Activated T-cell treated with anti-CD3 and anti-CD28 coated beads, Interleukin-2, amount 50 U/mL, for 48 hours (primary cell): ENCODE measurements at places on chromosomes 2 and 18.
A peak's percentile ranks its signal among the peaks of the same experiment; 100 is the strongest.

DNA sequence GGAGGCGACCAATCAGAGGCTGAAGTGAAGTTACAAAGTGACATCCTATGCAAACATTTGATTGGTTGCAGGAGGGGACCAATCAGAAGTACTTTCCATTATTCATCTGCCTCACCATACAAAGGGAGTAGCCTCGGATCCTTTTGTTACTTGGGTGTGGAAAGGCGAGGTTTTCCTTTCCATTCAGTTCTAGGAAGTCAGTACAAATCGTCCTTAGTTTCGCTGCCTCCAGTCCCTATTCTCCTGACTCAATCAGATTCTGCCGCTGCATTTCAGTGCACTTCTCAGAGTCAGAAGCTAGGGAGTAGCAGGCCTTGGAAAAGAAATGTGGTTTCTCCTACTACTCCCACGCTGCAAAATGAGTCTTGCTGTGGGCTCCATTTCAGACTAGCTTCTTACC is 149.4 kb downstream of the DTNA start:
- DNase-seq = no peak

- DNase-seq = no peak
Observed at GRCh38 chr2:33694904-33695303, 95.8 kb upstream of the FAM98A start.

GRCh38 chr18:44579745-44580144 is 100.9 kb upstream of the SETBP1 start:
- DNase-seq = no peak

GRCh38 chr18:5630900-5631413 is 87.2 kb upstream of the EPB41L3 start:
- DNase-seq = no peak

DNA sequence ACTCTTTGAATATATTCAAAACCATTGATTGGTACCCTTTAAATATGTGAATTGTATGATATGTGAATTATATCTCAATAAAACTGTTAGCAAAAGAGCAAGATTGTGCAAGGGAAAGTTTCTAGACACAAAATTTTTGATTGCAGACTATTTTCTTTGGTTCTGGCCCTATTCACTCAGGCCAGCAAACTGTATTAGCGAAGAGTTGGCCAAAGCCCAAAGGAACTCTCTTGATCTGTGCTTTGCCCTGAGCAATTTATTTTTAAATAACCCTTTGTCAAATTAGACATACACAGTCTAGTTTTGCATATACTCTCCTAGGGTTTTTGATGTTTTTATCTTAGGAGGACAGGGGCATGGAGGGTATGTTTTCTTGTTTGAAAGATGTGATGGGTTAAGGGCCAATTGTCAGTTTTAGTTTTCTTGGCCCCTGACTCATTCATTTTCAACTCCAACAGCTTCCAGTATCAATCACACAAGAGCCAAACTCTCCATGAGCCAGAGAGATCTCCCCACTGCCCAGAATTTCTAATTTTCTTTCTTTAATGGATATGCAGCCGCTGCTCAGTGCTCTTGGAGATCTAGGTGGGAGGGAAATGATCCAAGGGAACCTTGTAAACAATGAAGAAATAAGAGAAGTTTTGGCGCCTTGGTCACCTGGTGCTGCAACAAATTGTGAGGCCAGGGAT is 231.5 kb downstream of the SRBD1 start:
- no peak for DNase-seq

- peak; percentile 70 for DNase-seq
Observed at GRCh38 chr2:25286025-25286400, 55.7 kb downstream of the DNMT3A start.

DNA sequence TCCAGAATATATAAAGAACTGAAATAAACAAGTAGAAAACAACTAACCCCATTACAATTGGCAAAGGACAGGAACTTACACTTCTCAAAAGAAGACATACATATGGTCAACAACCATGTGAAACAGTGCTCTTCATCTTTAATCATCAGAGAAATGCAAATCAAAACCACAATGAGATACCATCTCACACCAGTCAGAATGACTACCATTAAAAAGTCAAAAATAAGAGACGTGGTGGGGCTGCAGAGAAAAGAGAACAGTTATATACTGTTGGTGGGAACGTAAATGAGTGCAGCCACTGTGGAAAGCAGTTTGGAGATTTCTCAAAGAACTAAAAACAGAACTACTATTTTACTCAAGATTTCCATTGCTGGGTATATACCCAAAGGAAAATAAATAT is 1696.3 kb upstream of the TMEFF2 start:
- DNase-seq = no peak

GRCh38 chr2:234273887-234274584 is 222.8 kb downstream of the ARL4C start:
- DNase-seq = peak; percentile 58

GRCh38 chr2:154518872-154519271 is 179.6 kb upstream of the KCNJ3 start:
- no peak for DNase-seq

DNA sequence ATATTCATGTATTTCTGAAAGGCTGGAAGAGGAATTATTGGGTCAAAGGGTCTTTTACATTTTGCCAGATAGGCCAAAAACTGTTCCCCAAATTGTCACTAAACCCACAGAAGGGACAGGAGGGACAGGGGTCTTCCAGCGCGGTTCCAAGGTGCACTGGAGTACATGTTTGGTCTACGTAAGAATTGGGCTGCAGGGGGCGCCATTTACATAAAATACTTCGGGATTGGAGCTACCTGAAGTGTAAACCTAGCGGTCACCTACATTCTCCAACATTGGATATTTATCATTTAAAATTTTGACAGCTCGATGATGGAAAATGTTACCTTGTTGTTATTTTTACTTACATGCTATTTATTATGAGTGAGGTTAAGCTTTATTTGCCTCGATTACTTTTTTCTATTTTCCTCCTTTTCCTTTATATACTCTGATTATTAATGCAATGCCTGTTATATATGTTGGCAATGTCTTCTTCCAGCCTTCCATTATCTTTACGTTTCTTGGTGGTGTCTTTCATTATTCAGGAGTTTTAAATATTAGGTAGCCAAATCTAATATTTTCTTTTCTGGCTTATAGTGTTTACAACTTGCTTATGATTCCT is 43.0 kb upstream of the RAB6C start:
- DNase-seq = peak; percentile 69

- no peak for DNase-seq
Observed at GRCh38 chr2:32697156-32697555, 69.3 kb downstream of the TTC27 start.

GRCh38 chr18:61569176-61569892 is 236.1 kb downstream of the CDH20 start:
- DNase-seq = no peak

GRCh38 chr2:43368483-43369385 is 142.3 kb upstream of the ZFP36L2 start:
- DNase-seq = no peak

DNA sequence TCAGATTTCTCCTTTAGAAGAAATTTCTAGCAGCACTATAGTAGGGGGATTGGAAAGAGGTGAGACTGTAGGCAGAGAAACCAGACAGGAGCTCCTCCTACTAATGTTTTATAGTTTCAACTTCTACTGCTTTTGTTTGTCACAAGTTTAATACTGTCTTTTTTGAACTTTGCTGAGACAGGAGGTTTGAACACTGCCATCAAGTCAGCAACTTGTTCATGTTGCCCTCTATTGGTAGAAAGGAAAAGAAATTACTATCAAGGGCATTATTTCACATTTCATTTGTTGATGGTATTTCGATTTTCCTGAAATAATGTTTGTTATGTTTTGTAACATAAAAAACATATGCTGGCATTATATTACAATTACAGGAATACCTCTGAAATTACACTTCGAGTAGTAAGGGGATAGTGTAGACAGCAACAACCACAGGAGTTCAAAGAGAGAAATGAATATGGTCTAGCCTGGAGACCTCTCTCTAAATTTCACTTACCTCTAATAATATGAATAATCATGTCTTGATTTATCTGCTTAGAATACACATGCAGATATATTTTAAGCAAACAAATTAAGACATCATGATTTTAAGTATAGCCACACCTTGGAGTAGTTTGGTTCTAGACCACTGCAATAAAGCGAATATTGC is 12.4 kb upstream of the CCDC88A start:
- no peak for DNase-seq

DNA sequence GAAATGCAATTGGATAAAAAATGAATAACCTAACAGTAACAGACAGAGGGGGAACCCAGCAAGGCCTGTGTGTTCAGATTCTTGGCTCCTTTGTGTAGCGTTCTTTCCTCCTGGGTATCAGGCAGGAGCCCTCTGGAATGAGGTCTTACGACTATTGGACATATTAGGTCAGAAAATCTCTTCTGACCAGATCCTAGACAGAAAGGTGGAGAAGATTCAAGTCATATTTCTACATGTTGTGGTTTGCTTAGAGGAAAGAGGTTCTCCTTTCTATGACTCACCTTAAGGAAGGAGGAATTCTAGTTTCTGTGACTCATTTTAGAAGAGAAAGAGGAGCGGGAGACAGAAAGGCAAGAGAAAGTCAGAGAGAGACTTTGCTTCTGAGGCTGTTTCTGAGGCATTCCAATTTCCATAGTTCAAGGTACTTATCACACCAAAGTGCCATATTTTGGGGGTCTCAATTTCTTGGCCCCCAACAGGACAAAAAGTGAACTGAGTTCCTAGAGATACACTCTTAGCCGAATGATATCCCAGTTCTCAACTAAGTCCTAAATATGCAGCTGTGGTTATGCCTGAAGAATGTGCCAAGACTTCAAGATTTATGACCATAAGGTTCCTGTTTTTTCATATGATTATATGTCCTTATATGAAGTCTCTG is 618.6 kb downstream of the ZEB2 start:
- DNase-seq = no peak

GRCh38 chr2:195984923-195985726 is 83.5 kb downstream of the DNAH7 start:
- DNase-seq = no peak

GRCh38 chr2:8956774-8957173 is 46.7 kb downstream of the MBOAT2 start:
- DNase-seq = no peak

GRCh38 chr2:216736326-216736725 is 41.0 kb upstream of the IGFBP5 start:
- DNase-seq = no peak

DNA sequence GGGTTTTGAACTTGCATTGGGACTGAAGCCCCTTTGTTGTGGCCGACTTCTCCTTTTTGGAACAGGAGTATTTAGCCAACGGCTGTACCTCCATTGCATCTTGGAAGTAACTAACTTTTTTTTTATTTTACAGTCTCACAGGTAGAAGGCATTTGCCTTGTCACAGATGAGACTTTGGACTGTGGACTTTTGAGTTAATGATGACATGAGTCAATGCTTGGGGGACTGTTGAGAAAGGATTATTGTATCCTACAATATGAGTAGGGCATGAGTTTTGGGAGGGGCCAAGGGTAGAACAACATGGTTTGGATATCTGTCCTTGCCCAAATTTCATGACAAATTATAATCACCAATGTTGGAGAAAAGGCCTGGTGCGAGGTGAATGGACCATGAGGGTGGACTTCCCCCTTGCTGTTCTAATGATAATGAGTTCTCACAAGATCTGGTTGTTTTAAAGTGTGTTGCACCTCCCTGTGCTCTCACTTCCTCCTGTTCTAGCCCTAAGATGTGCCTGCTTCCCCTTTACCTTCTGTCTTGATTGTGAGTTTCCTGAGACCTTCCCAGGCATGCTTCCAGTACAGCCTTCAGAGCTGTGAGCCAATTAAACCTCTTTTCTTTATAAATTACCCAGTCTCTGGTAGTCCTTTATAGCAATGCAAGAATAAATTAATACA is 1269.4 kb upstream of the CHAC2 start:
- no peak for DNase-seq

DNA sequence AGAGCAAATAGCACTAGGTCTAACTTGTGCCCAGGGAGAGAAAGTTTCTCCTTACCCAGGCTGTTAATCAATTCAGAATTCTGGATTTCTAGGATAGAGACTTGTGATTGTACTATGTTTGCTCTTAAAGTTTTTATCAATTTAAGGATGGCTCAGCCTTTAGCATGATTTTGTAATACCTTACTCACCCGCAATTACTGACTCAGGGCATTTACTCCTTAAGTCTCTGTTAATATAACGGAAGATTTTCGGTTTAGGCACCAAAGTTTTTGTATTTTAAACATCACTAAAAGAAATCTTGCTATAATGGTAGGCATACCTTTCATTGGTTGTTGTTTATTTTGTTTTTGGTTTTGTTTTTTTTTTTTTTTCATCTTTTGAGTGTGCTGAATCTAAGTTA is 358.2 kb downstream of the RBM43 start:
- no peak for DNase-seq

GRCh38 chr2:187874786-187875185 is 320.6 kb upstream of the TFPI start:
- DNase-seq = no peak

GRCh38 chr2:133661392-133661791 is 93.1 kb upstream of the NCKAP5 start:
- no peak for DNase-seq

GRCh38 chr2:161388146-161388779 is 27.8 kb upstream of the TBR1 start:
- DNase-seq = no peak

DNA sequence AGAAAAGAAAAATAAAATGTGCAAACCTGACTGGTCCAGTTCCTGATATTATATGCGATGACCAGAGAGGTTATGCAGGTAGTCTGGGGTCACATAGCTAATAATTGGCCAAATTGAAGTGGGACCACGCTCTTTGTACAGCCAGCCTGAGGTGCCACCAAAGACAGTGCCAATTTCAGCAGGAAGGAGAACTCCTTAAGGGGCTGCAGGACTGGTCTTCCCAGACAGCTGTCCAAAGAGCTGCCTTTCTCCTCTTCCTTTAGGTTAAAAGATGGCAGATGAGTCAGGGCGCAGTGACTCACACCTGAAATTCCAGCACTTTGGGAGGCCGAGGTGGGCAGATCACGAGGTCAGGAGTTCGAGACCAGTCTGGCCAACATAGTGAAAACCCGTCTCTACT is 95.5 kb downstream of the ACKR3 start:
- DNase-seq = no peak

DNA sequence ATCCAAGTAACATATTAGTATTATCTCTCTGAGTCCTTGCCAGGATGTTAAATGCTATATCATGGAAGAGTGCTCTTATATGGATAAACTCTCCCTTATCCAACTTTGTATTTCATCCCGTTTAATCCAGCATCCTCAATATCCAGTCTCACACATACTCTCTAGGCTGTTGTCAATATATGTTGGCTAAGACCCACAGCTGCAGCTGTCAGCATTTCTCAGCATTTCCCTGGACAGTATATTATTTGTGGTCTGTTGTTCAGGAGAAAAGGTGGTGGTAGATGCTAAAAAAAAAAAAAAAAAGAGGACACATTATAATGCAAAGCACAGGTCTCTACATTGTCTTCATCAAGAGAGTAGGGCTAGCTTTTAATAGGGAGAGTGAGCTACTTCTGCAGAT is 1368.0 kb upstream of the ZEB2 start:
- no peak for DNase-seq

DNA sequence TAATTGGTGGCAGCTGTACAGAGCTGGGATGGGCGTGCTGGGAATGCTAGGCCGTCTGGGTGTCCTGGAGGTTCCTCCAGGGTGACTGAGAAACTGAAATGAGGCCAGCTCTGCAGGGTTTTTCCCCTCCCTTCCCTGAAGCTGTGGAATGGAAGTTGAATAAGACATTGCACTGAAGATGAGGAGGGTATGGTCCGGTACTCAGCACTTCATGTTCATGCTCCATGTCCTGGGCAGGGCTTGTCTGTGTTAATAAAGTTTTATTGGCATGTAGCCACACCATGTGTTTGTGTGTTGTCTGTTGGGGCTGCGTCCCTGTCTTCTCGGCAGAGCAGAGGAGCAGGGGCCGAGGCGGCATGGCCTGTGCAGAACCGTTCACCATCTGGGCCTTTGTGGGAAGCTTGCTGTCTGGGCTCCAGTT is 154.0 kb downstream of the LDLRAD4 start:
- DNase-seq = peak; percentile 19
